ENCODE measurements at places on chromosomes 1 and 21.

- no peak for DNase-seq
These were observed 47.5 kb downstream of the DMAP1 start for GRCh38 chr1:44260792-44261170.

DNA sequence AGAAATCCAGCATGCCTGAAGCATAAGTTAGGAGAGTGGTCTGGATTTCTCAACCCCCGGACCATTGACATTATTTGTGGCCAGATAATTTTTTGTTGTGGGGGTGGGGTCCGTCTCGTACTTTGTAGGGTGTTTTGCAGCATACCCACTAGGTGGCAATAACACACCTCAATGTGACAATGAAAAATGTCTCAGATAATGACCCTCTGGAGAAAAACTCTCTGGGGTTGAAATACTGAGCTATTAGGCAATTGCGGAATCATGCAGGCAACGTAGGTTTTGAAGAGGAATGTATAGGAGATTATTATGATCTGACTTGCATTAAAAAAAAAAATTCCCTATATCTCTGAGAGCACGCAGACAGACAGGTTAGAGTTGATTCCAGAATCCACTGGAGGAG, 25.3 kb upstream of the RRP15 start:
- no peak for DNase-seq

- no peak for DNase-seq
These were observed 47.8 kb upstream of the NRDC start for GRCh38 chr1:51926171-51926812.

- DNase-seq: no peak
These were observed 6.3 kb downstream of the COA7 start for GRCh38 chr1:52691821-52692220.

GRCh38 chr1:107572674-107573211, 392.2 kb downstream of the VAV3 start:
- no peak for DNase-seq

DNA sequence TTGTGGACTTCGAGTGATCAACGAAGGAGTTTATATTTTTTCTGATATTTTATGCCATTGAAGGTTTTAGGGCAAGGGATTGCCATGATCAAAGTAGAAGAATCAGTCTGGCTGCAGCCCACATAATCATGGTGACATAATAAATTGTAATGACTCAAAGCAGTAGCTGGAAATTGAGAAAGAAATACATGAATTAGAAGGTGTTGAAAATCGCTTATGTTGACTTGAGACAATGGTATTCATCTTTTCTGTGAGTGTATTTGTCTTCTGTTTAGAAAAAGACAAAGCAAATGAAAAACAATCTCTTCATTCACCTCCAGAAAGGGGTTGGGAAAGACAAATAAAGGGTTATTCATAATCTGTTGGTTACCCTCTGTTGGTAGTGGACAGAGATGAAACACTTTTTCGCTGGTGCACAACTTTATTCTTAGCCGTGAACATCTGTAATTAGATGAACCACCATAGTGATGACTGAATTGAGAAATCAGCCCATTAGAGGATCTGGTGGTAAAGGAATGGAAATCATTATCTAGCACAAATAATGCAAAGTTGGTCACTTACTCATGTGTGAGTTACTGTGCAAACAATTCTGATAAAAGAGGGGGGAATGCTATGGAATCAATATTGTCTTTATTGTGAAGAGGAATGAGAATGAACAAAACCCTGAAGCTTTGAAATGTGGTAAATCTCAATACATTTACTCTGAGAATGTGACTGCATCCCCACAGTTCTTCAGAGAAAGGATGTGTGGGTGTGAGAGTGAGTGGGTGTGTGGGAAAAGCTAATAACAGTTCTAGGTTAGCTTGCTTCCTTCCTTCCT, 121.8 kb downstream of the NTNG1 start:
- DNase-seq: no peak

DNA sequence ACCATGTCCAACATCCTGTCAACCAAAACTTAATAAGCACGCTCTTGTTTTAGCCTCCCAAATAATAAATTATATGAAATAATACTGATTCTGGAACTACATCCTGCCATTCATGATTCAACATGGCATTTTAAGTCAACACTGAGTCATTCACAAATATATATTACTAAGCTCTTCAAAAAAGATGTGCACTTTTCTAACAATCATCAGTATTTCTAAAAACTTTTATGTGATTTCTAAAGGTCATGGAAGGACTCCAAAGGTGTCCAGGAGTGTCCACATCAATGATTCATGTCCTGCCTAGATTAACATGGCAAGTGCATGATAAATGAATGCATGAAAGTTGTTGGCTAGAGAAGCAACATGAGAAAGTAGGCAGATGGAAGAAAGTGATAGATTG, 51.6 kb downstream of the NEGR1 start:
- DNase-seq: no peak

GRCh38 chr1:98490099-98490498, 171.4 kb upstream of the SNX7 start:
- no peak for DNase-seq

DNA sequence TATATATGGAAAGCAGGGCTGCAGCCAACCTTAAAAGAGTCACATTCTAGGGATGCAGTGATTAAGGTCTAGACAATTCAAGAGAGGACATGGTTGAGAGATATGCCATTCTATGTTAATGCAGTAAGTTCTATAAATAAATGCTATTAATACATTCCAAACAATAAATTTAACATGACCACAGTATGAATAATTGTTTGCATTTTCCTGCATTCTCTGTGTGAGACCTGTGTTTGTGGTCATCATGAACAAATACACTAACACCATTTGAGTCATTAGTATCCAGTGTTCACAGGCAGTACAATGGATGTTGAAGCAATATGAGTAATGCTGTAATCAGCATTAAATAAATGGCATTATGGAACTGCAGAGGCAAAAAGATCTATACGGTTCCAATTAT, 5.5 kb upstream of the ZRANB2 start:
- no peak for DNase-seq

GRCh38 chr1:176073524-176074157, 133.4 kb downstream of the COP1 start:
- no peak for DNase-seq

DNA sequence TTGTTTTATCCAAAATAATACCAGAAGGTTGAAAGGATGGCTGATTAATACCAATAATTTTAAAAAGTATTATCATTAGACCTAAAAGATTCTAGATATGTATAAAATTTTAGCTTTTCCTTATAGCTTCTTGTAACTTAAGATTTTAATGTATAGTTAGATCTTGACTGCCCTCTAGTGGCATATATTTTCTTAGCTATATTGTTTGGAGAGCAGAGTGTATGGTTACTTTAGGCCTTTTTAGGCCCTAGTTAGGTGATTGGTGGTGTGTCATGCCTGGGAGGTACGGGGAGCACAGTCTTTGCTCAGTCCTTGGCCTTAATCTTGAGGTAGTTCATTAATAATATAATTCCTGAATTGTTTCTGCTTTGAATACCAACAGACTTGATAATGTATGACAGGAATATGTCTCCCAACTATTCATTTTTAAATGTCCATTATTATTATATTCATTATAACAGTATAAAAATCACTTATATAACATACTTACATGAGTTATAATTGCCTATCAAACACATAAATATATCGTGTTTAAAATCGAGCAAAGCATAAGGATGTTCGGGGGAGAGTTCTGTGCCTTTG, 328.4 kb downstream of the ZP4 start:
- no peak for DNase-seq

- no peak for DNase-seq
These were observed 647 bp upstream of the SPRR1A start for GRCh38 chr1:152983234-152983633.

DNA sequence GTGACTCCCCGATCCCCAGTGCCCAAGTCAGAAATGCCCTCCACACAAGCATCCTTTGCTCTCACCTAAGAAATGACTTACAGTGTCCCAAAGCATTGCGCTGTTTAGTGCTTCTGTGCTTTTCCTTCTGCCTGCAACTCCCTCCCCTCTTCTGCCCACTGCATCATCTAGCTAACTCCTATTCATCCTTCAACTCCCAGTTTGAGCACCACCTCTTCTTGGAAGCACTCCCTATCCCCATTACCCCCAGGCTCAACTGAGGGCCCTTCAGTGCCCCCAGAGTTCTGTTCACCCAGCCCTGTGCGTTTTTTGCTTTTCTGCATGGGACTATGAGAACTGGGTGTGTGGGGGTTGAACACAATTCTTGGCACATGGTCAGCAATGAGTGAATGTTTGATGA, 10.0 kb downstream of the KCNQ4 start:
- DNase-seq: no peak

GRCh38 chr1:244383278-244383884, 68.3 kb downstream of the ADSS2 start:
- no peak for DNase-seq

GRCh38 chr1:172533513-172534151, 682 bp downstream of the SUCO start:
- peak; percentile 5 for DNase-seq

GRCh38 chr21:41923186-41923585, 30.6 kb downstream of the C2CD2 start:
- no peak for DNase-seq

- no peak for DNase-seq
These were observed 84.5 kb downstream of the GLIS1 start for GRCh38 chr1:53654216-53655210.

DNA sequence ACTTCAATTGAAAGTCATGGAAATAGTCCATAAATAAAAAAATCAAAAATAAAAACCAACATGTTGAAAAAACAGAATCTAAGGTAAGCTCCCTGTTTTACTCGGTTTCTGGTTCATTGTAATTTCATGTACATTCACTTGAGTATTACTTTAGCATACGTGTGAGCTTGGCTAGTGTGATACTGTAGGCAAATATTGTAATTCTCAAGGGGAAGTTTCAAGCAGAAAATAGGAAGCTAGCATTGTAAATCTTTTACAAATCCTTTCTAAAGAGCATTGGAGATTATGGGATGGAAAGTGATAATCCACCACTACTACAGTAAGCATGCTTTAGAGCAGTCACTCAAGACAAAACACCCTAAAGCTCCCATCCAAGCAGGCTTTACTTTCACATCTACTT, 3.3 kb upstream of the LPAR3 start:
- no peak for DNase-seq

DNA sequence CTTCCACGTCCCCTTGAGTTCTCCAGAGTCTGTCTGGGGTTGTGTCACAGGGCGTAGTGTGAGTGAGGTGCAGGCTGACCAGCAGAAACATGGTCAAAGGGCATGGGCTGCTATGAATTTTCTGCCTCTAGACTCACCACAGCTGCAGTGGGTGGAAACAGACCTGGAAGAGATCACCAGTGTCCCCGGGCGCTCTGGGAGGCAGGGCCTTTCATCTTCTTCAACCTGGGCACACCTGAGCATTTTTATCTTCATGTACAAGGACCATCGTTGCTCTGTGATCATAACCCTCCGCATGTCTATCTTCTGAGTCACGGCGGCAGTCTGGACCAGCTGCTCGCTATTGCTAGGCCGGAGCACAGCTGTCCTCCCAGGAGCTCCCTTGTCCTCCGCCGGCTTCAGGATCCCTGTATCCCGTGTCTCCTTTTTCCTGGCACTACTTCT, 29.6 kb downstream of the DEGS1 start:
- DNase-seq: no peak

DNA sequence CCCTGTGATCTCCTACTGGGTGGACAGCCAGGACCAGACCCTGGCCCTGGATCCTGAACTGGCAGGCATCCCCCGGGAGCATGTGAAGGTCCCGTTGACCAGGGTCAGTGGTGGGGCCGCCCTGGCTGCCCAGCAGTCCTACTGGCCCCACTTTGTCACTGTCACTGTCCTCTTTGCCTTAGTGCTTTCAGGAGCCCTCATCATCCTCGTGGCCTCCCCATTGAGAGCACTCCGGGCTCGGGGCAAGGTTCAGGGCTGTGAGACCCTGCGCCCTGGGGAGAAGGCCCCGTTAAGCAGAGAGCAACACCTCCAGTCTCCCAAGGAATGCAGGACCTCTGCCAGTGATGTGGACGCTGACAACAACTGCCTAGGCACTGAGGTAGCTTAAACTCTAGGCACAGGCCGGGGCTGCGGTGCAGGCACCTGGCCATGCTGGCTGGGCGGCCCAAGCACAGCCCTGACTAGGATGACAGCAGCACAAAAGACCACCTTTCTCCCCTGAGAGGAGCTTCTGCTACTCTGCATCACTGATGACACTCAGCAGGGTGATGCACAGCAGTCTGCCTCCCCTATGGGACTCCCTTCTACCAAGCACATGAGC, 17.2 kb upstream of the SLC25A44 start:
- no peak for DNase-seq

- no peak for DNase-seq
These were observed 183.9 kb downstream of the NRIP1 start for GRCh38 chr21:14880922-14881321.

All from activated T-helper 9 cell treated with anti-CD3 and anti-CD28 coated beads, Interleukin-2, amount 50 U/mL, for 16 hours (primary cell).